ENCODE measurements at places on chromosomes 13 and 19.
A peak's percentile ranks its signal among the peaks of the same experiment; 100 is the strongest.

DNA sequence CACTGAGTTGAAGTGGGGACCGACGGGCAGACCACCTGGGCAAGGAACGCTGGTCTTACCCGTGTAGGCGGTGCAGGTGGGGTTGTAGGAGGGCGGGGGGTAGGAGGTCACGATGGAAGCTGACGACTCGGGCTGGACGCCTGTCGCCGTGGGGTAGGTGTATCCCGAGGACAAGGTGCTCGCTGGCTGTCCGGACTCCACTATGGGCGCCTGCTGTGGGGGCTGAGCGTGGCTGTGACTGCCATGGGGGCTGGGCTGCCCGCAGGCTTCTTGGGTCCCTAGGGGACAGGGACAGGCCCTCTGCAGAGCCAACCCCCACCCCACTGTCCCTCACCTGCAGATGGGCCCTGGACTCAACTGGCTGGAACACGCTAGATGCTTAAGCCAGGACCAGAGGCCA lies 37.2 kb downstream of the ZFR2 start:
- no peak for DNase-seq

GRCh38 chr13:112477070-112477619 lies 101.0 kb downstream of the SPACA7 start:
- DNase-seq: no peak

GRCh38 chr13:79866436-79866835 lies 385.5 kb downstream of the NDFIP2 start:
- no peak for DNase-seq

DNA sequence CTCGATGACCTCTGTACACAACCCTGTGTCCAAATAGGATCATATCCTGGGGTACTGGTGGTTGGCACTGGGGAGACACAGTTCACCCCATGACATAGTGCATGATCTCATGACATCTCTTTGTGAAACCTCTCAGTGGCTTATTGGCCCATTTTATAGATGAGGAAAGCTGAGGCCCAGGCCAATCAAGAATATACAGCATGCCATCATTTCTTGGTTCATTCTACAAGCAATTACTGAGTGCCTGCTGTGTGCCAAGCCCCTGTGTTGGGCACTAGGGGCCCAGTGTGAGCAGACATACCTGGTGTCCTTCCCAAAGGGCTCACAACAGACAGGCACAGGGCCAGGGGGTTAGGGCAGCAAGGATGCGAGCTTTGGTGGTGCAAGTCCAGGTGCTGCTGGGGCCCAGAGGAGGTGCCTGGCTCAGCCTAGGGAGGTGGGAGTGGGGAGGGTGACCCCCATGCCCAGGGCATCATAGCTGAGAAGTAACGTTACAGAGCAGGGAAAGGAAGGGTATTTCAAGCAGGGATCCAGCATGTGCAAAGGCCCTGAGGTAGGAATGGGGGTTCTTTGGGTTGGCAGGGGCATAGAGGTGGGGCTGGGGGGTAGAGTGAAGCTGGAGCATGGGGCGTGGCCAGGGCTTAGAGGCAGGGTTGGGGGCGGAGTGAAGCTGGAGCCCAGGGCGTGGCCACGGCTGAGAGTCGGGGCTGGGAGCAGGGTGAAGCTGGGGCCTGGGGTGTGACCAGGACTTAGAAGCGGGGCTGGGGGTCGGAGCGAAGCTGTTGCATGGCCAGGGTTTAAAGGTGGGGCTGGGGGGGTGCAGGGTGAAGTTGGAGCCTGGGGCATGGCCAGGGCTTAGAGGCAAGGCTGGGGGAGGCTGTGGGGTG lies 20.7 kb downstream of the COLGALT1 start:
- no peak for DNase-seq

DNA sequence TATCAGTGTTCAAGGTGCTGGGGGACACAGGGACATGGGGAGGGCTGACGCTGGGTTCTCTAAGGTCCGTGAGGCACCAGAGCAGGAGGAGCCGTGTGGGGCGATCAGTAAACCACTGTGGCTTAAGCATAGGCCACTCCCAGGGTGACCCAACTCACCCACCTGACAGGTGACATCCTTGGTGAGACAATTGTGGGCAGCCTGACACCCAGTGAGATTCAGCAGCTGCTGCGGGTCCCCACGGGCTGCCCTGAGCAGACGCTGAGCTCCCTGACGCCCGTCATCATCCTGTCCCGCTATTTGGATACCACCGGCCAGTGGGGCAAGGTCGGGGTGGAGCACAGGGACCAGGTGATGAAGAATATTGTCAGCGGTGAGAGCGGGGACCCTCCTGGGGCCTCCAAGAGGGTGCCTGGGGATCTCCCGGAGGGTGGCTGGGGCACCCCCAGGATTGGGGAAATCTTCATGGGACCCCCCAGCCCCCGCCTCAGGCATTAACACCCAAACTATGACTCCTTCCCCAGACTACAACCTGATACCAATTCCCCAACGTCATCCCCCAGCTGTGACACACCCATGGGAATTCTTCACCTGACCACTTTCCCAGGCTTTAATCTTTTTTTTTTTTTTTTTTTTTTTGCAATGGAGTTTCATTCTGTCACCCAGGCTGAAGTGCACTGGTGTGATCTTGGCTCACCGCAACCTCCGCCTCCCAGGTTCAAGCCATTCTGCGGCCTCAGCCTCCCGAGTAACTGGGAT lies 33.3 kb upstream of the SHFL start:
- no peak for DNase-seq

GRCh38 chr19:18156841-18157464 lies 4.0 kb downstream of the PIK3R2 start:
- DNase-seq: peak; percentile 95

- DNase-seq: no peak
These were observed 87.2 kb upstream of the C1QTNF9B start for GRCh38 chr13:23984546-23984945.
